ENCODE measurements at places on chromosomes 7 and 10.

DNA sequence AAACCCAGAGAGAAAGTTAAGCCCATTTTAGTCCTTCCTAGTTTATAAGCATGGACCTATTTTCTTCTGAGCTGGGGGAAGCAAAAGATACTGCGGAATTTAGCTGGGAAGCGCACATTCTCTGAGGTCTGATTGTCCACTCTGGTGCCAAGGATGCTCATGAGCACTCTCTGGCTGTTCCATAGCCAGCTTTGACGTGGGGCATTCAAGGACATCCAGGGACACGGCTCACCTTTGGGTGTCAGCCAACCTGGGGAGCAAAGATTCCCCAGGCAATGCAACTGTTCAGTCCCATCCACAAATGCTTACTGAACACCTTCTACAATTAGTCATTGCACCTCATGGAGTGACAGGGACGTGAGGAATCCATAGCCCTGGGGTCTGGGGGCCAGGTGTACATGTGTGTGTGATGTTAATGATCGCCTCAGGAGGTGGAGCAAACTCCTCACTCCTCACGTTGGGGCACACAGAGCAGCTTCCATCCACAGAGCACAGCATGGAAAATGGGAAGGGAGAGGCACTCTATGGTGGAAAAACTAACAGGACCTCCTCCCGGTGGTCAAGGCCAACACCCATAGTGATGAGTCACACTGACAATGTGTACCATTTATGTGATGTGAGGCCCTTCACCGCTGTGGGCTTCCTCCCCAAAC, 67.5 kb upstream of the IGFBP3 start:
- no peak for DNase-seq

GRCh38 chr7:1659696-1660095, 10.4 kb upstream of the ELFN1 start:
- no peak for DNase-seq

DNA sequence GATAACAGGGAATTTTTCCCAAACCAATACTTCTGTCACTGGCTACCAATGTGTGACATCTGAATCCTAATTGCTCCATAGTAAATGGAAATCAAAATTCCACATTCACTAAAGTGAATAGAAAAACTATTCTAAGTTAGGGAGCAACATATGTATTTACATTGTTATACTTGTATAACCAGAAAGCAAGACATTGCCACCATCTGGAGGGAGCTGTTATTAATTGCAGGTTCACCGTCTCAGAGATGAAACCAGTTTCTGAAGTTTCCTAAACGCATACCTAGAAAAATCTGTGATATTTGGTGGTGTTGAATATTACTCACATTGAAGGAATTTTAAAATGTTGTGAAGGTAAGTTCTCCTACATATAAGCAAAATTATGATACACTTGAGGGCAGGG, 390.1 kb downstream of the NXPH1 start:
- DNase-seq = no peak

- no peak for DNase-seq
Observed at GRCh38 chr7:30145426-30145970, 10.7 kb downstream of the MTURN start.

- no peak for DNase-seq
Observed at GRCh38 chr7:158458716-158459282, 128.8 kb downstream of the PTPRN2 start.

- DNase-seq = no peak
Observed at GRCh38 chr7:100720279-100720670, at the start of gene EPO. Gene EPO, plus strand, starts transcription at chr7:100720468. Its CDS starts 513 bp downstream, at chr7:100720981.

DNA sequence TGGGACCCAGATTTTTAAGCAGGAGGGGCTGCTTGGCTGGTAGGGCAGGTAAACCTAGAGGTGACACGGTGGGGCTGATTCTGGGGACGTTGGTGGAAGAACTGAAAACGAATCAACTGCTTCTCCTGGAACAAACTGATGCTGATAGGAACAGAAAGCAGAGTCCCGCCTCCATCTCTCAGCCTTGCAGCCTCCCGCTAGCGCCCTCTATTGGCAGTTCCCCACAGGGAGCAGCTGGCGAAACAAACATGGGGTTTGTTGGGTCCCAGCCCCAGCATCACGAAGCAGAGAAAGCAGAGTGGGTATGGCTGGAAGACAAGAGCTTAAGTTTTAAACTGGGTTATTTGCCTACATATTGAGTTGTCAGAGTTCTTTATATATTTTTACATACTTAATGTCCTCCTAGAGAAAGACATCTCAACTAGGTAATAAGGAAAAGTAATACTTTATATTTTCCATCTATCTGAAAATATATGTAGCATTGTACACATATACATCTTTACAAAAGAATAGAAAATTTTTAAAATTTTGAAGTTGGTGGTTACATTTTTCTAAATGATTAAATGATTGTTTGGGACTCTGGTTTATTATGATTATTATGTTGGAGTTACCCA, 42.3 kb upstream of the FOXI2 start:
- no peak for DNase-seq

- no peak for DNase-seq
Observed at GRCh38 chr7:91880016-91880412, 488 bp downstream of the MTERF1 start.

GRCh38 chr7:25725451-25725850, 426.5 kb upstream of the NFE2L3 start:
- no peak for DNase-seq

- DNase-seq = no peak
Observed at GRCh38 chr7:116393654-116394053, 105.9 kb upstream of the CAV2 start.

GRCh38 chr7:158811894-158812293, 17.4 kb downstream of the ESYT2 start:
- no peak for DNase-seq

GRCh38 chr10:127971963-127972615, 65.2 kb downstream of the PTPRE start:
- DNase-seq = no peak

DNA sequence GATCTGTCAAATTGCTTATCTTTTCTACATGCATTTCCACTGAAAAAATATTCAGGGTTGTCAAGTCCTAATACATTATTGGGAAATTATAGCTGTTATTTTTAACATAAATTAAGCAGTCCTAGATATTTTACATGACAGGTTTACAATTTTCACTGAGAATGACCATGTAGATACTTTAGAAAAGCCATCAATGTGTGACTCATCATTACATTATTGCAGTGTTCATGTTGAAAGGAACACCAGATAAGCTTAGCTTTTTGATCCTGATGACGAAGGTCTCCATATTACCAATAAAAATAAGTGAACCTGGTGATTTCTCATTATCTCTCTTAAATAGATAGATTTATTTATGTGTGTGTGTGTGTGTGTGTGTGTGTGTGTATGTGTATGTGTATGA, 529.5 kb upstream of the PCDH15 start:
- DNase-seq = no peak

GRCh38 chr10:88999625-89000024, 9.0 kb downstream of the FAS start:
- DNase-seq = no peak

GRCh38 chr10:110547139-110547761, 20.2 kb upstream of the SMC3 start:
- no peak for DNase-seq

- DNase-seq = no peak
Observed at GRCh38 chr7:26451997-26452396, 160.3 kb downstream of the SNX10 start.

GRCh38 chr10:62915158-62915557, 99.0 kb upstream of the EGR2 start:
- no peak for DNase-seq

DNA sequence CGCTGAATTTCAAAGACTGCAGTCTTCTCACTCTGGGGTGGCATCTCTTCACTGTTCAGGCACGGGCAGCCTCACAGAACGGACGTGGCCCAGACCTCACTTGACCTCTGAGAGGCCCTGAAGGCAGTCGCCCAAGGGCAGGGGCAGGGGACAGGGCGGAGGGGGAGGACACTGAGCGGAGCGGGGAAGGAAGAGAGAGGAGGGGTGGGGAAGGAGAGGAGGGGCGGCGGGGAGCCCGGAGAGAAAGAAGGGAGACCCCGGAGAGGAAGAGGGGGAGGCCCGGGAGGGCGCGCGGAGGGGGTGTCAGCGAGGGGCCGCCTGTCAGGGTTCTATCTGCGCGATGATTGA, 58.7 kb upstream of the COMTD1 start:
- no peak for DNase-seq

DNA sequence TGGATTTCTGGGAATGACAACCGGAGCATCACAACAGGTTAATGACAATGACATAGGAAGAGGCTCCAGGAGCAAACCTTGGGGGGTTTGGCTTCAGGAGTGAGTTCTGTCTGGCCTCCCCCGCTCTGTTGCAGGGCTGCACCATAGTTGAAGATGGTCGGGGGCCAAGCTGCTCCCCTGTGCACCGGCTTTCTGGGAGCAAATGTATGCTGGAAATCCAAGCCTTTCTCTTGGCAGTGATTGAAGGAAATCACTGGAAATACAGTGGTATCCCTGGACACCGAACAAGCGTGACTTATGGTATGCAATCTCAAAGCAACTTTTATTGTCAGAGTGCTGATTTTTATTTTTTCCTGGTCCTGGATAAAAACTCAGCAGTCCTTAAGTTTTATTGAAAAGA, 251.9 kb upstream of the ZNF32 start:
- DNase-seq = no peak

GRCh38 chr10:44397476-44398225, 12.8 kb upstream of the CXCL12 start:
- no peak for DNase-seq

DNA sequence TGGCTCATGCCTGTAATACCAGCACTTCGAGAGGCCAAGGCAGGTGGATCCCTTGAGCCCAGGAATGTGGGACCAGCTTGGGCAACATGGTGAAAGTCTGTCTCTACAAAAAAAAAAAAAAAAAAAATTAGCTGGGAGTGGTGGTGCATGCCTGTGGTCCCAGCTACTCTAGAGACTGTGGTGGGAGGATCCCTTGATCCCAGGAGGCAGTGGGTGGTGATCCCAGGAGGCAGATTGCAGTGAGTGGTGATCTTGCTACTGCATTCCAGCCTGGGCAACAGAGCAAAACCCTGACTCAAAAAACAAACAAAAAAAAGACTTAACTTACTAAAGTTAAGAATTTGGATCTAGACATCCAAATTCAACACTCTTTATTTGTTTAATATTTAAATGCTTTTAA, 10.2 kb upstream of the ADO start:
- DNase-seq = no peak

GRCh38 chr7:12161146-12161545, 49.9 kb upstream of the TMEM106B start:
- no peak for DNase-seq

- no peak for DNase-seq
Observed at GRCh38 chr7:76047305-76047810, 442 bp downstream of the STYXL1 start.

- no peak for DNase-seq
Observed at GRCh38 chr10:93797825-93798224, 40.1 kb downstream of the LGI1 start.

GRCh38 chr7:131466735-131467365, 89.6 kb downstream of the PODXL start:
- DNase-seq = no peak

DNA sequence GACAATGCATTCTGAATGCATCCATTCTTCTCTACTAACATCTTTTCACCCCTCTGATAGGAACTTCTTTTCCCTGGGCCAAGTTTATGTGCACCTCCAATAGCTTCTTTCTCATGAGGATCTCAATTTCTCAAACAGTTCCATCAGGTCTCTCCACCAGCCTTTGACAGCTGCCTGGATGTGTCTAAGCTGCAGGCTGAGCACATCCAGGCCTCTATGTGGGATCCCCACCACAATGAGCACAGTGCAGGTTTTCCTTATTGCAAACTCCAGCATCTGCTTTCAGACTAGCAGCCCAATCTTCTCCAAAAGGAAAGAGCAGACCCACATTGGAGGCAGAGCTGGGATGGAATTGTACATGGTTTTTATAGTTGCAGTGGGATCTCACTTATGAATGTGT, 145.3 kb upstream of the TBX20 start:
- no peak for DNase-seq

DNA sequence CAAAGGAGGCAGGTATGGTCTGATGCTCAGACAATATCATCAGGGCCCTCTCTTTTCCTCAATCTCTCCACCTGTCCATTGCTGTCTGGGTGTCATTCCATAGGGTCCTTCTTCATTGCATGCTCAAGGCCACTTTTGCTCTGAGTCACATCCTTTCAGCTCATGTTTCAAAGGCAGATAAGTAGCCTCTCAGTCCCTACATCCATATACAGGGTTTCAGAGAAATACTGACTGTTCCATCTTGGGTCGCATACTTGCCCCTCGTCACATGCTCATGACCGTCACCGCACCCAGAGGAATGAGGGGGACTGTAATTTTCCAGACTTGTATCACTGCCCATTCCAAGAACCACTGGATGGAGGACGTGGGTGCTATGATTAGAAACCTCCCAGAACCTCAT, 93.4 kb downstream of the FAM107B start:
- no peak for DNase-seq

- no peak for DNase-seq
Observed at GRCh38 chr10:76428551-76429367, 997.3 kb downstream of the LRMDA start.

DNA sequence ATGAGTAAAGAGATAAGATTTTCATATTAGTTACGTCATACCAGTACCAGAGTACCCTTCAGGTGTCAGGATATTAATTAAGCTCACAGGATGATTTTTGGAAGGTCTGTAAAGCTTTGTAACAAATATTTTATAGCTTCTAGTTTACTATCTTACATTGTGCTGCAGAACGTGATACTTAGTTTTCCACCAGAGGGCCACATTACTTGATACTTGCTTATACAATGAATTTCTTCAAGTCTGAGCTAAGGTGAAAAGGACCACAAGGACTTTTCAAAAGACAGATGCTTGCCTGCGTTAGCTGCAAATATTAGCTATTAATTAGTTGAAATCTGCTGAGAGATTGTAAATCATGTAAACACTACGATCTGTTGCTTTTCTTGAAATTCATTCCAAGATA, 12.2 kb downstream of the FOXP2 start:
- no peak for DNase-seq

DNA sequence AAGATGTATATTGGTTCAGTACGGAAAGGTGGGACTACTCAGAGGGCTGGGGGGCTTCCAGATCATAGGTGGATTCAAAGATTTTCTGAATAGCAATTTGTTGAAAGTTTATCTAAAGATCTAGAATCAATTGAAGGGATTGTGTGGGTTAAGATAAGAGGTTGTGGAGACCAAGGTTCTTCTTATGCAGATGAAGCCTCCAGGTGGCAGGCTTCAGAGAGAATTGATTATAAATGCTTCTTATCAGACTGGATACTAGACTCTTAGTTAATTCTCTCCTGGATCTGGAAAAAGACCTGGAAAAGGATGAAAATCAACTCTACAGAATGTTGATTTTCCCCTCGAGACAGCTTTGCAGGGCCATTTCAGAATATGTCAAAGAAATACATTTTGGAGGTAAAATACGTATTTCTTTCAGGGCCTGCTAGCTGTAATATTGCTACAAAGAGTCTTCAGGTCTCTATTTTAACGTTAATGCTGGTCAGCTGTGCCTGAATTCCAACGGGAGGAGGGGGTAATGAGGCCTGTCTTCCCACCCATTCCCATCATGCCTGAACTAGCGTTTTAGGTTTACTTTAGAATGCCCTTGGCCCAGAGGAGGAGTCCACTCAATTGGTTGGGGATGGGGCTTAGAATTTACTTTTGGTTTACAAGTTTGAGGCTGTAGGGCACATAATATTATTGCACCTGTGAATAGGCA, 12.8 kb upstream of the GPR15LG start:
- DNase-seq = no peak

Measured in stimulated activated CD4-positive, alpha-beta T cell treated with anti-CD3 and anti-CD28 coated beads, Interleukin-1b, Interleukin-23, amount 100 ng/mL, for 1 hour (primary cell).